Dermis microvascular lymphatic vessel endothelial cell (primary cell): ENCODE measurements at places on chromosomes 3 and 15. TPM values are rescaled to one million over a fixed set of nuclear protein-coding genes. Genes with fewer than 3 reads are reported as not detected.
A peak's percentile ranks its signal among the peaks of the same experiment; 100 is the strongest.

TMEM212 gene
- total RNA-seq: not detected in 2 replicates

PARP16 gene
- total RNA-seq: 1.8 and 3.0 TPM in 2 replicates

STX19 gene
- not detected in 2 replicates for total RNA-seq

DNAH1 gene
- 1.0 and 2.8 TPM in 2 replicates for total RNA-seq

IGF2BP2 gene
- 26.8 and 33.6 TPM in 2 replicates for total RNA-seq

ASB14 gene
- not detected in 2 replicates for total RNA-seq

DNA sequence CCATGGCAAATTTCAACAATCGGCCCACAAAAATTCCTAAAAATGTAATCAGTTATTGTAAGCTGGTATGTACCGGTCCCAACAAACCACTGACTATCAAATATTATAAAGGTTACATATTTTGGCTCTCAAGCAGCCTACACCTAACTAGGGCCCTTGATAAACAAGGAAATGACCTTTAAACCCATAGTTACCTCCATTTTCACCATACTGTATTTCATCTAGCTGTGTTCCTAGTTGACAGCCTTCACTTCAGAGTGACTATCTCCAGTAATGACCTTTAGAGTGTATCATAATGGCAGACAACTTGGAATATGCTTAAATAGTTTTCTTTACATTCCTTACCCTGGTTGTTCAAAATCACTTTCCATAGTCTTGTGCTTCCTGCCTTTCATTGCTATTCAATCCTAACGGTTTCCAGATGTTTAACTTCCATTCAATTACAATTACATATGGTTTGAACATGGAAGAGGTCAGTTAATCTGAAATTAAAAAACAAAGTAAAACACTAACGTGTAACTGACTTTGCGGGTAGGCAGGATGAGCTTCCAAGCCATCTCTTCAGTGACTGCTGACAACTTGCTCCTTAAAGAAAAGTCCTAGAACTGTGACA is 111.9 kb upstream of the TSC22D2 start:
- DNase-seq: no peak

DNA sequence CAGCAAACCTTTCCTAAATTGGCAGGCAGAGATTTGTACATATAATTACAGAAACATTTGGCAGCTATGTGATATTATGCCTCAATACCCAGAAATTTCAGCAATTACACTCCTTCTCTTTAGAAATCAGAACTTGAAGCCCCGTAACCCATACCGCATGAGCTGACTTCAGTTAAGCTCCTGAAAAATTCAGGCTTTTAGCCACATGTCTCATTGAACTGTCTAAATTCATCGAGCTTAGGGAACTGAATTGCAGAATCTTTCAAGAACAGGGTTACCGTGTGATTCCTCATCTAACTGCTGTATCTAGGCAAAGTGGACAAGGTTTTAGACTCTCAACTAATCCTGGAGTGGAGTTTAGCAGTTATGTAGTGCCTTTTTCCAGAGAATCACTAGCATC is 333.0 kb downstream of the EPHA3 start:
- DNase-seq: no peak

GRCh38 chr3:44323341-44323955 is 15.1 kb upstream of the TCAIM start:
- peak; percentile 62 for DNase-seq

GRCh38 chr3:94481226-94481898 is 418.5 kb downstream of the NSUN3 start:
- no peak for DNase-seq

GRCh38 chr3:118447339-118447738 is 587.3 kb downstream of the IGSF11 start:
- no peak for DNase-seq

DNA sequence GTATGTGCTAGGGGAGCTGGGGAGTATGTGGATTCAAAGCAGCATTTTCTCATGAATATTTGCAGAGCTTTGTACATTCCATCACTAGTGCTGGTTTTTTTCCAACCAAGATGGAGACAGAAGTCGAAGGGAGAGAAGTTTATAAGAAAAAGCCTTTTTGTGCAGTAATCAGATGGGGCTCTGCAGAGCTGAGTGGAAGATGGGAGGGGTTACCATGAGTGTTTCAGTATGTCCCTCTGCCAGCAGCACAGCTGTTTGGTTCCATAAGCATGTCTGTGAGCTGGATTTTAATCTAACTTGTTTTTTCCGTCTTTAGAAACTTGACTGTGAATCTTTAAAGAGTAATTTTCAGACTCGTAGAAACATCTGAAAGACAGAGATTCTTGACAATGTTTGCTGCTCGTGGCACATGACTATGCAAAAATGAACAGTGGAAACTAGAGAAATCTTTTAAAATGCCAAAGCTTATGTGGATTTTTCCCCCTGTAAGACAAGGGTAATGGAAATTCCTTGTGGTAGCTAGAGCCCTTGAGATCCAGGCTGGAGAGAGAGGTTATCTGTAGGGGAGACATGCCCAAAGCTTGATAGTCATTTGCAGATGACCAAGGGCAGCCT is 20.3 kb downstream of the STARD9 start:
- DNase-seq: no peak

GRCh38 chr3:49869525-49870126 is at the start of gene CAMKV:
CAMKV (minus strand) TSS chr3:49869906; CDS start chr3:49862388, 7,518 bp downstream.
- DNase-seq: no peak

GRCh38 chr3:47761046-47761445 is 20.6 kb downstream of the SMARCC1 start:
- no peak for DNase-seq
